Left ventricle myocardium inferior (tissue), 1 donor: ENCODE measurements at places on chromosomes 3 and 15. TPM values are rescaled to one million over a fixed set of nuclear protein-coding genes. Genes with fewer than 3 reads are reported as not detected.

The GNB4 gene
- 11.9 TPM for total RNA-seq

The FBN1 gene
- 45.5 TPM for total RNA-seq

The GPR171 gene
- not detected for total RNA-seq

The SEC22C gene
- total RNA-seq, result 23.0 TPM

The COL6A5 gene
- not detected for total RNA-seq

The NLGN1 gene
- total RNA-seq, result 13.7 TPM

The CAND2 gene
- total RNA-seq, result 76.2 TPM

GRCh38 chr3:177441813-177442646 is 244.7 kb upstream of the TBL1XR1 start:
- DNase-seq, result no peak

- DNase-seq, result no peak
Measured at GRCh38 chr3:45966950-45967640, 23.8 kb downstream of the CXCR6 start.

GRCh38 chr3:177665122-177665808 is 468.0 kb upstream of the TBL1XR1 start:
- DNase-seq, result no peak

- no peak for DNase-seq
Measured at GRCh38 chr3:147616998-147617619, 207.9 kb downstream of the ZIC1 start.

- DNase-seq, result no peak
Measured at GRCh38 chr15:53786401-53786800, 26.9 kb upstream of the WDR72 start.

DNA sequence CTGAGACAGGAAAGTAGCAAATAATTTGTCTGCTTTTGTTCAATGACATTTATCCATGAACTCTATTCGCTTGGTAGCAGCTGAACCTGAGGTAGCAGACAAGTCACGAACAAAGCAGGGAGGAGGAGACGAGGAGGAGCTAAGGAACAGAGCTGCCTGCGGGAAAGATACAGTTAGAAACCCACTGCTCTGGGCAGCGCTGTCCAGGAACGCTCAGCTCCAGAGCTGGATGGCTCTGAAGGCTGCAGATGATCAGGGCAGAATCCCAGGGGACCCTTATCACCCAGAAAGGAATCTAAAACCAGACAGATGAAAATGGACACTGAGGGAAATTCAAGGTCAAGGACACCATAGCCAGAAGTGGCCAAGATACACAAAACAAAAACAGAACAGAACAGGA is 257.8 kb downstream of the CD47 start:
- DNase-seq, result no peak

- no peak for DNase-seq
Measured at GRCh38 chr3:134080761-134081160, 51.0 kb upstream of the SLCO2A1 start.

GRCh38 chr15:35827141-35827540 is 281.2 kb upstream of the DPH6 start:
- DNase-seq, result no peak

- no peak for DNase-seq
Measured at GRCh38 chr3:30076899-30077298, 529.5 kb upstream of the TGFBR2 start.

- no peak for DNase-seq
Measured at GRCh38 chr15:79093352-79093935, 2.9 kb upstream of the RASGRF1 start.
